Osteoblast (primary cell): ENCODE measurements at places on chromosomes 16 and 17. TPM values are rescaled to one million over a fixed set of nuclear protein-coding genes. Genes with fewer than 3 reads are reported as not detected.

- peaks cover 10% of the 10 kb centered on the region for H3K27me3 ChIP-seq
- peak; percentile 31 for DNase-seq
- no peaks in the 10 kb centered on the region for H3K36me3 ChIP-seq
- no peak overlapping the region for H3K4me3 ChIP-seq
- H3K27ac ChIP-seq = no peak overlapping the region
- H3K4me1 ChIP-seq = peaks cover 2% of the 10 kb centered on the region
These were observed 23.3 kb downstream of the QPRT start for GRCh38 chr16:29702269-29702668.

DNA sequence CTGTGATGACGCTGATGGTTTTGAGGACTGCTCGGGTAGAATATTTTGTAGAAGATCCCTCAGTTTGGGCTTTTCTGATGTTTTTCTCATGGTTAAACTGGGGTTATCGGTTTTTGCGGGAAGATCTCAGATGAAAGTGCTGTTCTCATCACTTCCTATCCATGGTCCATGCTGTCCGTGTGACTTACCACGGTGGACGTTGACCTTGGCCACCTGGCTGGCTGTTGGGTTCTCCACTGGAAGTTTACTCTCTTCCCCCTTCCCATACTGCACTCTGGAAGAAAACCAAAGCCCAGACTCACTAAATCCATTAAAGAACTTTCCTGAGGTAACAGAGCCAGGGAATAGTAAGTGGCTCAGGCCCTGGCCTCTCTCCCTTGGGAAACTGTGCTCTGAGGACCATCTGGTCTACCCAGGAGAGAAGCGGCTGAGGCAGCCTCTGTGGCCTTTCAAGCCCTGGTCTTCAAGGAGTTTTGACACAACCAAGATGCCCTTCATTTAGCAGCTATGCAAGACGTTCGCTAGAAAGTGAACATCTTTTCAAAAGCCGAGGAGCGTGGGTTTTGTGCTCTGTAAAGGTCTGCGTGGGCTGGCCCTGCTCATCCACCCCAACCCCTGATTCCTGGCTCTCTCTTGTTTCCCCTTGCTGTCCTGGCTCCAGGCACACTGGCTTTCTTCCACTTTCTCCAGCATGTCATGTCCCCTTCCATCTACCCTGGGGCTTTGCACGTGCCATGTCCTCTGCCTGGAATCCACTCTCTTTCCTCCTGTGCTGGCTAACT lies 43.1 kb downstream of the IRF8 start:
- H3K36me3 ChIP-seq = no peaks in the 10 kb centered on the region
- H3K4me3 ChIP-seq = no peak overlapping the region
- H3K27ac ChIP-seq = no peak overlapping the region
- DNase-seq = no peak
- peaks cover 6% of the 10 kb centered on the region for H3K27me3 ChIP-seq
- H3K4me1 ChIP-seq = no peaks in the 10 kb centered on the region

- H3K27ac ChIP-seq = no peak overlapping the region
- H3K36me3 ChIP-seq = peaks cover 12% of the 10 kb centered on the region
- H3K4me3 ChIP-seq = no peak overlapping the region
- H3K27me3 ChIP-seq = no peaks in the 10 kb centered on the region
These were observed 23.3 kb upstream of the SLC5A10 start for GRCh38 chr17:18928628-18929125.

DNA sequence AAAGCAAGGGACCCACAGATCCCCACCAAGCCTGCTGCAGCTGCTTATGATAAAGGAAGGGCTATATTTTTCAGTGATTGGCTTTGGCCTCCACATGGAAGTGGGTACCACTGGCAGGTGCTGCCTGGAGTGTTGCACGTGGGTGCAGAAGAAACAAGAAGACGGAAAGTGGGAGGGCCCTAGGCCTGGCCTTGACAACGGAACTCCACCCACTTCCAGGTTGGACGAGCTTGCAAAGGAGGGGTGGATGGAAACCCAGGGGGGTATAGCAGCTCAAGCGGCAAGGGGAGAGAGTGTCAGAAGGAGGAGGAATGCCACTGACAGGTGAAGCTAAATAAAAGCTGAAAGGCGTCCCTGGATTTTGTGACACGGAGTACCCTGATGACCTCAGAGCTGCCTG lies 20.3 kb downstream of the TRIM25 start:
- no peak overlapping the region for H3K27ac ChIP-seq
- H3K4me1 ChIP-seq = no peaks in the 10 kb centered on the region
- no peaks in the 10 kb centered on the region for H3K27me3 ChIP-seq
- peaks cover 65% of the 10 kb centered on the region for H3K36me3 ChIP-seq
- no peak for DNase-seq

DNA sequence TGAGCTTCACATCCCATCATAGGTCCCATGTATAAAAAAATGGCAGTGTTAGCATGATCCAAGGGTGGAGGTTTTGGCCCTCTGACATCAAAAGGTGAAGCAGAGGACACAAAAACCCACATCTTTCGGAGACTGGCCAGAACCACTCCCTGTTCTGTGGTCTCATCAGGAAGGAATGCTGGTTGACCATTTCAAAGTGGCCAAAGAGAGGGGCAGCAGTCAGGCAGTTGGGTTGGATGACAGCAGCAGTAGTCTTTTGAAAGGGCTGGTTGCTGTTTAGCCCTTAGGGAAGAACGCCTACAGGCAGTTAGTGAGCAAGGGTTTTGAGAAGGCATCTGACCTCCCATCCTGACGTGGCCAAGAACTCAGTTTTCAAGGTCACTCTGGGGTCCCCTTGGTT lies 40.5 kb downstream of the LCMT1 start:
- no peak overlapping the region for H3K4me3 ChIP-seq
- no peak for DNase-seq
- no peaks in the 10 kb centered on the region for H3K27me3 ChIP-seq
- H3K27ac ChIP-seq = peak overlapping the region; percentile 78
- H3K4me1 ChIP-seq = peaks cover 16% of the 10 kb centered on the region

- H3K36me3 ChIP-seq = no peaks in the 10 kb centered on the region
- no peak overlapping the region for H3K27ac ChIP-seq
- H3K27me3 ChIP-seq = peaks cover 22% of the 10 kb centered on the region
- no peaks in the 10 kb centered on the region for H3K4me1 ChIP-seq
- no peak overlapping the region for H3K4me3 ChIP-seq
These were observed 59.7 kb upstream of the TNRC6C start for GRCh38 chr17:77898521-77899434.

DNA sequence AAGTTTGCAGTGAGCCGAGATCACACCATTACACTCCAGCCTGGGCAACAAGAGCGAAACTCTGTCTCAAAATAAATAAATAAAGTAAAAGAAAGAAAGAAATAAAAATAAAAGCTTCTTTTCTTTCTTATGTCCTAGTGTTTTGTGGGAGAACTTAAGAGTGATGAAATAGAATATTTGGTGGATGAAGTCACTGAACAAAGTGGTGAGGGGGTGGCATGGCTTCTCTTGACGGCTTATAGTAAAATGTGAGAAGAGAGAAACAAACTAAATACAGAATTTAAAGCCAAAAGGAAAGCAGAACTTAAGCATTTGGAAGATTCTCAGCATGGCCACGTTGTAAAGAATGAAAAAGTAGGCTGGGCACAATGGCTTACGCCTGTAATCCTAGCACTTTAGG lies 15.3 kb downstream of the SGF29 start:
- no peak overlapping the region for H3K27ac ChIP-seq
- H3K36me3 ChIP-seq = no peaks in the 10 kb centered on the region
- no peak overlapping the region for H3K4me3 ChIP-seq
- no peak for DNase-seq

DNA sequence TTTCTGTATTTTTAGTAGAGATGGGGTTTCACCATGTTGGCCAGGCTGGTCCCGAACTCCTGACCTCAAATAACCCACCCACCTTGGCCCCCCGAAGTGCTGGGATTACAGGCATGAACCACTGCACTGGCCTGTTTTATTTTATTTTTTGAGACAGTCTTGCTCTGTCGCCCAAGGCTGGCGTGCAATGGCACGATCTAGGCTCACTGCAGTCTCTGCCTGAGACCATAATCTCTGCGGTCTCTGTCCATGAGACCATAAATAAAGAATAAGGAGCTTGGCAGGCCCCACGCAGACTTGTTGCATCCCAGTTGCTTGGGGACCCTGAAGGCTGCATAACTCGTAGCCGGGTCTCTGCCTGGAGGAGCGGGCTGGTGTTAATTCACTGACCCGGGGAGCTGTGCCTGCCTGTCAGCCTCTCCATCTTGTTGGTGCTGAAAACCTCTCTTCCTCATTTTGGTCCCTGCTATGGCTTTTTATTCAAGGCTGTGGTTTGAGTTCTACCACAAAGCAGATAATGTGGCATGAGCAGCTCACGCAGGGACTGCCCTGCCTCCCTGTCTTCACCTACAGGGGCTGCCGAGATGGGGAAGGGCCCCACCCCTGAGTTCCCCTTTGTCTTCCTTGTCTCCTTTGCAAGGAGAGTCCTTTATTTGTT lies 82.1 kb downstream of the MSI2 start:
- H3K4me3 ChIP-seq = no peak overlapping the region
- DNase-seq = no peak
- no peak overlapping the region for H3K27ac ChIP-seq
- H3K36me3 ChIP-seq = no peaks in the 10 kb centered on the region

- DNase-seq = peak; percentile 8
- peaks cover 3% of the 10 kb centered on the region for H3K27me3 ChIP-seq
- H3K27ac ChIP-seq = no peak overlapping the region
- H3K4me1 ChIP-seq = no peaks in the 10 kb centered on the region
- H3K4me3 ChIP-seq = no peak overlapping the region
- no peaks in the 10 kb centered on the region for H3K36me3 ChIP-seq
These were observed 47.2 kb downstream of the SRL start for GRCh38 chr16:4194661-4195060.

DNA sequence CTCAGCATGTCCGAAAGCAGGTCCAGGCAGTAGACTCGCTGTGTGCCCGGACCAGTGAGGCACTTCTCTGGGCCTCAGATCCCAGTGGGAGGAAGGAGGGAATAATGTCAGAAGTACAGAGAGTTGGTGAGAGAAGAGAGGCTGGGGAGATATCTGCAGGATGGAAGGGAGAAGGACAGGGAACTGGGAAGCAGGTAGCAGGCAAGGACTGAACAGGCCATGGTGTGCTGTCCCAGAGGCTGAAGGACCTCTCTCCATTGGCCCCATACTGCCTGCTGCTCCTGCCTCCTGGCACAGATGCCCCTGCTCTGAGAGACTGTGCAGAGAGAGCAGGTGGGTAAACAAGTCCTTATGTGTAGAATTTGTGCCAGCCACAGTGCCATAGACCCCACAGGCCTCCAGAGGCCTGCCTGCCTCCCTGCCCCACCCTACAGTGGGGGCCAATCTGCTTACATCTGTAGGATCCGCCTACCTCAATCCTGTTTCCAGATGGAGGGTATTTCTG lies 34.2 kb upstream of the CRHR1 start:
- H3K4me1 ChIP-seq = no peaks in the 10 kb centered on the region
- H3K36me3 ChIP-seq = no peaks in the 10 kb centered on the region
- DNase-seq = no peak
- H3K27ac ChIP-seq = no peak overlapping the region
- peaks cover 16% of the 10 kb centered on the region for H3K27me3 ChIP-seq

DNA sequence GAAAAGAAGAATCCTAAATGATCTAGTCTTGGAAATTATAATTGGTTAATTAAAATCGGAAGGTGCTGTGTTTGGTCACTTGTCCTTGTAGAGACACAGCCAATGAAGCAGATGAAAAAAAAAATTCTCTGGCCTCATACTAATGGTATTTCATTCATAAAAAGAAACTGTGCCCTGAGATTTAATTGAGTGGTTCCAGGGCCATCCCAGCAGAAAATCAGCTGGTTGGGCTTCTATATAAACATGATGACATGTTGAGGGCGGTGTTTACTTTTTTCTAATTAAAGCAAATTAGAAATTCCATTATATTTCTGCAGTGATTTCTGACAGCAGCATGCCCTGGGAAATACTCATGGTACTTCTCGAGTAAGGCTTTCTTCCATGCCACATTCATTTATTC lies 191.9 kb upstream of the KCNJ16 start:
- DNase-seq = no peak
- no peak overlapping the region for H3K27ac ChIP-seq
- H3K36me3 ChIP-seq = no peaks in the 10 kb centered on the region
- peaks cover 7% of the 10 kb centered on the region for H3K4me1 ChIP-seq
- no peaks in the 10 kb centered on the region for H3K27me3 ChIP-seq

GRCh38 chr17:12390631-12391030 lies 275.1 kb upstream of the MYOCD start:
- H3K36me3 ChIP-seq = no peaks in the 10 kb centered on the region
- no peak for DNase-seq
- no peak overlapping the region for H3K27ac ChIP-seq

The SYCE1L gene
- not detected in 2 replicates for total RNA-seq

The CHP2 gene
- total RNA-seq = not detected in 2 replicates
